NCI-H446 treated with DMSO at 0.1 percent for 48 hours (cell line): ENCODE measurements at places on chromosomes 3 and 15.

GRCh38 chr3:196275126-196275525 is 12.4 kb downstream of the PCYT1A start:
- no peak for DNase-seq

DNA sequence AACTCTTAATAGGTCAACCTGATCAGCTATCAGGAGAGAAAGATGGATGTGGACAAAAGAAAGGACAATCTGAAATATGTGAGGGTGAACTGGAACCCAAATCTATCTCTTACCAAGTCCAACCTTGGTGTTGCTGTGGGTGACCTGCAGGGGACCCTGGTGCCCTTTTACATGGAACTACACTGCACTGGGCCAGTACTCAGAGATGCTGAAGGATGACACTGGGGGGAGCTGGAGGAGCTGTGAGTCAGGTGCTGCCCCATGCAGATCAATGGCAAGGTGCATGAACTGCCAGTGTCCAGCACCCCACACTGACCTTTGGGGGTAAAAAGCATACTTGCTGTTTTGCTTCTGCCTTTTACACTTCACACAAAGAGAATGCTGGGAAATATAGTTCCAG is 55.6 kb upstream of the TBC1D5 start:
- no peak for DNase-seq

GRCh38 chr15:68080783-68081182 is 26.7 kb downstream of the PIAS1 start:
- no peak for DNase-seq

- peak; percentile 85 for DNase-seq
These were observed 31.6 kb downstream of the ZDHHC19 start for GRCh38 chr3:196179380-196180308.

DNA sequence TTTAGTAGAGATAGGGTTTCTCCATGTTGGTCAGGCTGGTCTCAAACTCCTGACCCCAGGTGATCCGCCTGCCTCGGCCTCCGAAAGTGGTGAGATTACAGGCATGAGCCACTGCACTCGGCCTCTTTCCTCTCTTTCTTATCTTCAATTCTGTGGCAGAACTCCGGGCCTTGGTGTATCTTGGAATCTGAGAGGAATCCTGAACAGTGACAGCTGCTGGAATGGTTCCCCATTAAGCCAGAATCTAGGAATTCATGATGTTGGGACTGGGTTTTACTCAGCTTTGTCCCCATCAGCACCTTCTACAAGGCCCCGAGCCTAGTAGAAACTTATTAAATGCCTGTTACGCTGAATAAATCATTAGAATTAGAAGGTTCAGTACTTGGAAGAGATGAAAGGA is 81.4 kb downstream of the GPR156 start:
- DNase-seq, result no peak
